B cell (primary cell): ENCODE measurements at places on chromosomes 1 and 21. TPM values are rescaled to one million over a fixed set of nuclear protein-coding genes. Genes with fewer than 3 reads are reported as not detected.

DNA sequence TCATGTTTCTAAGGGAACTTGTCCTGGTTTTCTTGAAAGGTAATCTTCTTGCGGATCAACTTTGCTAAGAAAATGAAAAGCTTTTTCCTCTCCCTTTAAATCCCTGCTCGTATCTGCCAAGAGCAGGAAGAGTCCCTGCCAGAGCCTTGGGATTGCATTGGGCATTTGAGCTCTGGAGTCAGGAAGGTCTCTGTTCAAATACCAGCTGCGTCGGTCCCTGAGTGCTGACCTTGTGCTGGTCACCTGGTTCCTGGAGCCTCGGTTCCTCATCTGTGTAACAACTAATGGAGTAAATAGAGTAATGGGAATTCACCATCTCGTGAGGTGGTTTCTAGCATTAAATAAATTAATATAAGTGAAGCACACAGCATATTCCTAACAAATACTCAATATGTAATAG lies 274.6 kb upstream of the TMEM51 start:
- DNase-seq: no peak

DNA sequence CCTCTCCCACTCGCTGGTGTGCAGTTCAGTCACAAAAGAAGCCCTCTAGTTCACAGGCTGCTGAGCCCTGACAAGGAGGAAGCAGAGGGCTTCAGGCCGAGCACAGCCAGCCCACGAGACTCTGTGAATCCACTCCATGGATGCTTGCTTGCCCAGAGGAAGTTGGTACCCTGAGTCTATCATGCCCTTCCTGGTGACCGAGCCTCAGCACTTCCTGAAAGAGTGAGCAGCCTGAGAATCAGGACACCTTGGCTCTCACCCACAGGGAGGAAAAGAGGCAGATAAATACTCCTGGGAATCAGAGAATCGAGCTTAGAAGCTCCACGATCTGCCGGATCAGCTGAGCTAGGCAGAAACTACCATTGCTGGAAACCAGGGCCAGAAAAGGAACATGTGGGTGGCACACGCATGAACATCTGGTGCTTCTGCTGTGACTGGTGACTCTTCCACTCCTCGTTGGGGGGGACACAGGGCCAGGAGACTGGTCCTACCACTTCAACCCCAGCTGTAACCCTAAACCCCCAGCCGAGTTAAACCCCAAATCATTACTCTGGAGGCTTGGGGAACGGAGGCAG lies 376.3 kb upstream of the CAMK1G start:
- DNase-seq: no peak

GRCh38 chr1:167564612-167565270 lies 11.2 kb upstream of the CREG1 start:
- DNase-seq: no peak

Gene MROH7
- total RNA-seq: not detected in 2 replicates

Gene THBS3
- 26.0 and 28.6 TPM in 2 replicates for total RNA-seq

Gene KCNA10
- not detected in 2 replicates for total RNA-seq
